Activated naive CD8-positive, alpha-beta T cell treated with anti-CD3 and anti-CD28 coated beads, Interleukin-2, amount 10 ng/mL, durations not matched to agents 7 days and 5 days (primary cell): ENCODE measurements at places on chromosomes 12 and 14. TPM values are rescaled to one million over a fixed set of nuclear protein-coding genes. Genes with fewer than 3 reads are reported as not detected.

The POTEG gene
- total RNA-seq: not detected

DNA sequence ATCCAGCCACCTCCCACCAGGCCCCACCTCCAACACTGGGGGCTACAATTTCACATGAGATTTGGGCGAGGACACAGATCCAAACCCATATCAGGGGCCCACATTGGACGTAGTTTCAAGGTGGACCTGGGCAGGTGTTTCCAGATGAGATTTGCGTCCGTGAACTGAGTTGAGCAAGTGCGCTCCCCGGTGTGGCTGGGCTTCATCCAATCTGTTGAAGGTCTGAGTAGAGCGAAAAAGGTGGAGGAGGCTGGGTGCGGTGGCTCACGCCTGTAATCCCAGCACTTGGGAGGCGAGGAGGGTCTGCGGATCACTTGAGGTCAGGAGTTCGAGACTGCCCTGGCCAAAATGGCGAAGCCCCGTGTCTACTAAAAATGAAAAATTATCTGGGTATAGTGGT, 4.9 kb upstream of the GLT1D1 start:
- no peak for DNase-seq

DNA sequence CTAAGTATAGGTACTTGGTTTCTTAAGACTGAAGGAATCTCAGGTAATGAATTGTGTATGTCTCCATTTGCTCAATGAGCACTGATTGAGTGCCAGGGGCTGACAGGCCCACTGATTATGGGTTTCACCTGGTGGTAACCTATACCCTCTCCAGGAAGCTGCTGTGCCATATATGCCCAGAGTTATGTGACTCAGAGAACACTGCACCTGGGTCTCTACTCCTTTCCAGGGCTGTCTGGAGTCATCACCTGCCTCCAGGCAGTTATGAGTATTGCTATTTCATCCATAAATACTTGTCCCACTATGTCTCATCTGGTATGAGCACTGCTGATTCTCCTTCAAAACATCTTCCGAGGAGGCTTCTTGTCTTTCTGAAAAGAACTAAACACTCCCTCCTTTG, 692.9 kb downstream of the BCL11B start:
- no peak for DNase-seq

- DNase-seq: no peak
Measured at GRCh38 chr12:67968321-67968720, 20.9 kb upstream of the IFNG-AS1 start.

DNA sequence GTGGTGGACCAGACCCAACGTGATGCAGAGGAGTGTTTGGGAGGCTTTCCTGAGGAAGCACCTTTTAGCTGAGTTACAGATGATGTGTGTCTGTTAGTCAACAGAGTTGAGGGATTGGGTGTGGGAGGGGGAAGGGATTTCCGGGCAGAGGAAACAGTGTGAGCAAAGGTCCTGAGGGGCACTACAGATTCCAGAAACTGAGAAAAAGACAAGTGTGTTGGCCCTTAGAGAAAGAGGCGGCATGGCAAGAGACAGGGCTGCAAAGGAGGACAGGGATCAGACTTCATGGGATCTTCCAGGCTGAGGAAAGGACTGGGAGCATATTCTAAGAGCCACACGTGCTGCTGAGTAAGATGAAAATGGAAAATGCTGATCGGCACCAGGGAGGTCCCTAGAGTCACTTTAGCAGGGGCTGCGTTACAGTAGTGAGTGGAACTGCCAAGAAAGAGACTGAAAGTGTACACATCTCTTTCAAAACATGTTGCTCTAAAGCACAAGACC, 9.4 kb upstream of the RPS6KL1 start:
- DNase-seq: no peak
